Uterine smooth muscle cell (primary cell): ENCODE measurements at places on chromosomes 4 and X. TPM values are rescaled to one million over a fixed set of nuclear protein-coding genes. Genes with fewer than 3 reads are reported as not detected.

The ADAM29 gene
- total RNA-seq: not detected in 2 replicates

The CXCL11 gene
- total RNA-seq: 0.22 TPM in 1 of 2 replicates, not detected in the other

The FRMPD3 gene
- total RNA-seq: not detected in 2 replicates

The MORC4 gene
- 30.5 and 48.6 TPM in 2 replicates for total RNA-seq

The MEPE gene
- not detected in 2 replicates for total RNA-seq

The USP51 gene
- total RNA-seq: 1.5 and 2.5 TPM in 2 replicates

The ASMT gene
- total RNA-seq: not detected in 2 replicates

The CD38 gene
- not detected in 2 replicates for total RNA-seq

The PDE5A gene
- 38.1 and 106 TPM in 2 replicates for total RNA-seq

The XPNPEP2 gene
- 0.11 and 0.25 TPM in 2 replicates for total RNA-seq

The UFSP2 gene
- total RNA-seq: 44.1 and 47.6 TPM in 2 replicates

The MAD2L1 gene
- 11.7 and 39.3 TPM in 2 replicates for total RNA-seq

The NEUROG2 gene
- not detected in 2 replicates for total RNA-seq

The IL1RAPL1 gene
- 5.2 and 11.5 TPM in 2 replicates for total RNA-seq

The BCORL1 gene
- 1.00 and 2.6 TPM in 2 replicates for total RNA-seq

The ZNF711 gene
- total RNA-seq: 0.66 and 0.87 TPM in 2 replicates

The MTNR1A gene
- total RNA-seq: not detected in 2 replicates

The PAGE2 gene
- not detected in 2 replicates for total RNA-seq

The LANCL3 gene
- total RNA-seq: 0.11 and 0.12 TPM in 2 replicates

The PTCHD1 gene
- under 0.01 TPM in 1 of 2 replicates, not detected in the other for total RNA-seq

The CHRDL1 gene
- 0.25 and 1.2 TPM in 2 replicates for total RNA-seq
